ENCODE measurements at places on chromosomes 12 and 14. TPM values are rescaled to one million over a fixed set of nuclear protein-coding genes. Genes with fewer than 3 reads are reported as not detected.

- no peak for DNase-seq
- H3K27ac ChIP-seq = no peak overlapping the region
- no peaks in the 10 kb centered on the region for H3K27me3 ChIP-seq
- H3K4me3 ChIP-seq = no peak overlapping the region
These were observed 26.9 kb downstream of the CRADD start for GRCh38 chr12:93704122-93704521.

DNA sequence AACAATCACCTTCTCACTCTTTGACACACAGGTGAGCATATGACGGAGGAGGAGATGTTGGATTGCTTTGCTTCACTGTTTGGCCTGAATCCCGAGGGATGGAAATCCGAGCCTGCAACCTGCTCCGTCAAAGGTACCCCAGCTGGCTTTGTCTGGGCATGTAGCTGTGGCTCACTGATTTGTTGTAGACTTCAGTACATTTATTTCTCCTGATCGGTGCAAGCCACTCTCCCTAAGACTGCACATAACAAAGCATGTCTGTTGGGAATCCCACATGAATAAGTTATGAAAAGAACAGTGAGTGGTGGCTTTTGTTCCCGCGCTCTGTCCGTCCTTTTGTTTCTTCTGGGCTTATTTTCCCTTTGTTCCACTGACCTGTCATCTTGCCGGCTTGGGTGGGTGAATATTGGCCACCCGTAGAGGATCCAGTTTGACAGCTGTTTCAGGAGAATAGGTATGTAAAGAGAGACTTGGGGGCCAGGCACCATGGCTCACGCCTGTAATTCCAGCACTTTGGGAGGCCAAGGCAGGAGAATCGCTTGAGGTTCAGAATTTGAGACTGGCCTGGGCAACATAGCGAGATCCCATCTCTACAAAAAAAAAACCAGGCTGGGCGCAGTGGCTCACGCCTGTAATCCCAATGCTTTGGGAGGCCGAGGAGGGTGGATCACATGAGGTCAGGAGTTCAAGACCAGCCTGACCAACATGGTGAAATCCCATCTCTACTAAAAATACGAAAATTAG, 20.0 kb upstream of the BCL7A start:
- H3K4me3 ChIP-seq = no peak overlapping the region
- no peaks in the 10 kb centered on the region for H3K27me3 ChIP-seq
- no peaks in the 10 kb centered on the region for H3K36me3 ChIP-seq
- DNase-seq = no peak

- no peak for DNase-seq
- H3K4me1 ChIP-seq = no peaks in the 10 kb centered on the region
- no peak overlapping the region for H3K27ac ChIP-seq
These were observed 15.8 kb downstream of the FAM222A start for GRCh38 chr12:109729371-109729781.

GRCh38 chr12:90253136-90253535, 544.5 kb upstream of the ATP2B1 start:
- H3K4me1 ChIP-seq = peaks cover 11% of the 10 kb centered on the region
- H3K27ac ChIP-seq = no peak overlapping the region
- no peak overlapping the region for H3K4me3 ChIP-seq

The SLC6A15 gene
- not detected for total RNA-seq

The IFNG-AS1 gene
- 11.7 TPM for total RNA-seq

All from CD4-positive, alpha-beta memory T cell (primary cell).